ENCODE measurements at places on chromosomes 7 and 10.
A peak's percentile ranks its signal among the peaks of the same experiment; 100 is the strongest.

GRCh38 chr7:101538596-101539459, 90.3 kb downstream of the MYL10 start:
- DNase-seq, result peak; percentile 69

DNA sequence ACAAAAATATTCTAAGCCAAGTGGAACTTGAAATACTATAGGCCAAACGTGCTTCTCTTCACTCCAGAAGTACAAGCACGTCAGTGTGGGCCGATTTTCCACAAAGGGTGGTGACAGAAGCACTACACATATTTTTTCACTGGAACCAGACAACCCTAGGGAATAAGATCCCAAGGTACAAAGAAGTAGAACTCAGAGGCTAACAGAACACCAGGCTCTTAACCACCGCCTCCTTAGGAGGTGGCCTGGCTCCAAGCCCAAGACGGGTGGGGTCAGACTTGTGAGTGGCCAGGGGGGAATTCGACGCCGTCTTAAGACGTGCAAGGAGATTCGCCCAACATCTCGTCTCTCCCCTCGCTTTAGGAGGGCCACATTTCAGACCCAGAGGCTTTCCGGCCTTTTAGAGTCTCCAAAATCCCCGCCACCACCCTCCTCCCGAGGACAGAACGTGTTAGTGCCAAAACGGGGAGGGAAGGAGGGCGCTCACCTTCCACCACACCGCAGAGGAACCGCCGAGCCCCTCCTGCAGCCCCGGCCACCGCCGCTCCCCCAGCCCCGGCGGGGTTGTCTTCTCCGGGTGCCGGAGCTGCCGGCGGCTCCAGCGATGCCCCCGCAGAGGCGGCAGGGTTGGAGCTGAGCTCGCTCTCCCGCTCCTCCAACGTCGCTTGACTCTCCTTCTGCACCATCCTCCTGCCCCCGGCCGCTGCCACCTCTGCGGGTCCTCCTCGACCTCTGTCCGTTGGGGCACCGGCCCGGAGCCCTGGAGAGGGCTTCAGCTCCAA, 716 bp downstream of the OGA start:
- peak; percentile 91 for DNase-seq

- no peak for DNase-seq
These were observed 1.6 kb upstream of the ANKRD2 start for GRCh38 chr10:97570789-97571471.

DNA sequence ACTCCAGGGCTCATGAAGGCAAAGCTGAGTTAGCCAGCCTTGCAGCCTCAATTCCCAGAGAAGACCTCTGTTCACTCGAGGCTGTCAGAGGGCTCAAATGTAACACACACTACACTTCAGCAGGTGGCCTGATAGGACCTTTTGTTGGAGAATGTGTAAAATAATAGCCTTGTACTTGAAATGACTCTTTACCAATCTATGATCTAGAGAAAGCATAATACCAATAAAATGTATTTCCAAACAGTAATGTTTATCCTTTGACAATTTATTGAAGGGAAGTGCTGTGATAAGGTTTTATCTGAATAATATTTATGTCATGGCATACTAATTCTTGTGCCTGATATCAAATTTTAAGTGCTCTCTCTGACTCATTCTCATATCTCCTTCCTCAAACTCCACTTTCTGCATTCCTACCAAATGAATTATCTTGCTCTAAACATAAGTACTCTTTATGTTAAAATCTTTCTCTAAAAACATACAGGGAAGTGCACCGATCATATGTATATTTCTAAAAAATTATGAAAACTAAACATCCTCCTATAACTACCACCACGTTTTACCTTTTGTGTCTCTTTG, 20.9 kb downstream of the CYP3A7 start:
- peak; percentile 51 for DNase-seq
